Stimulated activated CD8-positive, alpha-beta memory T cell treated with anti-CD3 and anti-CD28 coated beads, Interleukin-12 subunit alpha, Interleukin-12 subunit beta, amount 100 ng/mL, for 4 hours (primary cell): ENCODE measurements at places on chromosomes 1 and 21.

- no peak for DNase-seq
Measured at GRCh38 chr1:20099533-20099932, 19.8 kb downstream of the PLA2G2D start.

DNA sequence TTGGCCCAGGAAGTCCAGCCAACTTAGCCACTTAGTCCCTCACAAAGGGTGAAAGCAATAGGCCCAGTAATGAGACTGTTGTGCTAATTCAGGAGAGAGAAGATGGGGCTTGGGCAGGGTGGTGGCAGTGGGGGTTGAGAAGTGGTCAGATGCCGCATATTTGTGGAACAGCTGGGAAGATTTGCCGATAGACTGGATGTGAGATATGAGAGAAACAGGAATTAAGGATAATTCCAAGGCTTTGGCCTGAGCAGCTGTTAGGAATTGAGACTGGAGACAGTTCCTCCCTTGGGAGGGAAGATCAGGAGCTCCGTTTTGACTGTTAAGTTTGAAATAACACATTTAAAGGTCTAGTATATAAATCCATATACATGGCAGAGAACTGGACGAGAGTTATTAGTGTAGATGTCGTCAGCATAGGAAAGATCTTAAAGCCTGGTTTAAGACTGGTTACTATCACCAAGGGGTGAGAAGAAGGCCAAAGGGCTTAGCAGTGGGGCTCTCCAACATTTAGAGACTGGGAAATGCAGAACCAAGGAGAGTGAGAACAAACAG, 323.7 kb upstream of the FAM78B start:
- DNase-seq: no peak

DNA sequence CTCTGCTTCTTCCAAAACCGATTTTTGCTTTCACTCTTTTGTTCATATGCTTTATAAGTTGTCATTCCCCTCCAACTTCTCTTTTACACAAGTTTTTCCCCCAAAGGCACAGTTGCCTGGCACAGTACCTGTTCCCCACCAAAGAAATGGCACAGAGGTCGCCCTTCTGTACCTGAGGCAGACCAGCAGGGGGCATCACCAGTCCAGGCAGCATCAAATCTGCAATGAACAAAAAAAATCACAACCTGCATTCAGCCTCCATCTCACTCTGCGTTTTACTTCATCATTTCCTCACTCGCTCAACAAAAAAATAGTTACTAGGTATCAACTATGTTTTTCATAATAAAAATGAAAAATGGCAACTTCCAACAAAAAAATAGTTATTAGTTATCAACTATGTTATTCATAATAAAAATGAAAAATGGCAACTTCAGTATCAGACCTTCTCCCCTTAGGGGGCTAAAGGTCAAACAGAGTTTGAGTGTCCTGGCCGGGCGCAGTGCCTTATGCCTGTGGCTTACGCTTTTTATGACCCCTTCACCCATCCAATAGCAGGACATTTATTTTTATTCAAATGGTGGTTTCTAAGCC, 4.1 kb downstream of the EIF2D start:
- no peak for DNase-seq

DNA sequence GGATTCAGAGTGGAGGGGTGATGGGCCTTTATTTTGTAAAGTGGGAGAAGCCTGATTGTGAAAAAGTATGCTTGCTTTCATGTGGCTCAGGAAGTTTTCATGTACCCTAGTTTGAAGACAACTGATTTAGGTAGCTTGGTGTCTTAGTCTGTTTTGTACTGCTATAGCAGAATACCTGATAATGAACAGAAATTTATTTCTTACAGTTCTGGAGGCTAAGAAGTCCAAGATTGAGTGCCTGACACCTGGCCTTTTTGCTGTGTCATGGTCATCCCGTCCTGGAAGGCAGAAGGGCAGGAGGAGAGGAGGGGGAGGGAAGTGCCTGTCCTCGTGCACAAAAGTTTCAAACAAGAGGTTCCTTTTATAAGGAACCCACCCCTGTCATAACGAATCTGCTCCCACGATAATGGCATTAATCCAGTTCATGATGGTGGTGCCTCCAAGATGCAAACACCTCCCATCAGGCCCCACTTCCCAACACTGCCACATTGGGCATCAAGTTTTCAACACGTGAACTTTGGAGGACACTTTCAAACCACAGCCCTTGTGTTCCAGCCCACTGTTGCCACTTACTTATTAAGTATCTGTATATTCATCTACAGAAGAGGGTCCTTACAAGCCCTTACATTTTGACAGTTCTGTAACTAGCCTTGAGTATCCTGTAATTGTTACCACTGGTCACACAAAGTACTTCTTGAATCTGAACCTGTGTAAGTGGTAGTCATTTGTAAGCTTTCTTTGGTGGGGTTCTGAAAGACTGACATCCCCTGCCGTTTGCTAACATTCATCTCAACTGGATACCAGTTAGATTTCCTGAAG, 9.5 kb downstream of the UCK2 start:
- no peak for DNase-seq

DNA sequence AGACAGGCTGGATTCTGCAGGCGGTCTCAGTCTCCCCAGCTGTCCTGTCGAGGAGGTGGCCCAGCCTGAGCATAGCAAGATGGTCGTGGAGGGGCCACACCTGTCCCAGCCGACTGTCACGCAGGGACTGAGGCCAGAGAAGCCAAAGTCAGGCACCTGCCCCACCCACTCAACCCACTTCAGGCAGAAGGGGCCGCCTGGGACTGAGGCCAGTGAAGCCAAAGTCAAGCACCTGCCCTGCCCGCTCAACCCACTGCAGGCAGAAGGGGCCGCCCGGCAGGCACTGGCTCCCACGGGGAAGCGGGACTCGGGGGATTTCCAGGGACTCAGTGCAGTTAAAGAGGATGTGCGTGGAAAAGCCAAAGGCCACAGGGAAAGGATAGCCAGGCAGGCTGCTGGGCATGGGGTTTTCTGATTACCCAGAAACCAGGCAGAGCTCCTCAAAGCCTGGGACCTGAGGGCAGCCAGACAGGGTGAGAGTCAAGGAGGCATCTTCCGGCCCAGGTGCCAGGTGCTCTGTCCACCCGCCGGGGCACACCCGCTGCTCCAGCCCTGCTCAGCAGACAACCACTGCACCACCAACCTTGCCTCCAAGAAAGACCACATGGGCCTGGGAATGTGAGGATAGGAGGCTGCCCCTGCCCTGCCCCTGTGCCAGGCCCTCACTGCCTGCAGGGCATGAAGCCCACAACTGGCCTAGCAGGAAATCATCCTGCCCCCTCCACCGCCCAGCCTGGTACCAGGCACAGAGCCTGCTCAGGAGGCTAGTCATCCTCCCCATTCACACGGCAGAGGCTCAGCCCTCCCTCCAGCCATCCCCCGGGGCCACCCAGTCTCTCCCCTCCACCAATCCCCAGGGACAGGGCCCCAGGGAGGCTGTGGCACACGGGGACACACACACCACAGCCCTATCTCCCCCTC, 41.0 kb downstream of the MEGF6 start:
- no peak for DNase-seq

DNA sequence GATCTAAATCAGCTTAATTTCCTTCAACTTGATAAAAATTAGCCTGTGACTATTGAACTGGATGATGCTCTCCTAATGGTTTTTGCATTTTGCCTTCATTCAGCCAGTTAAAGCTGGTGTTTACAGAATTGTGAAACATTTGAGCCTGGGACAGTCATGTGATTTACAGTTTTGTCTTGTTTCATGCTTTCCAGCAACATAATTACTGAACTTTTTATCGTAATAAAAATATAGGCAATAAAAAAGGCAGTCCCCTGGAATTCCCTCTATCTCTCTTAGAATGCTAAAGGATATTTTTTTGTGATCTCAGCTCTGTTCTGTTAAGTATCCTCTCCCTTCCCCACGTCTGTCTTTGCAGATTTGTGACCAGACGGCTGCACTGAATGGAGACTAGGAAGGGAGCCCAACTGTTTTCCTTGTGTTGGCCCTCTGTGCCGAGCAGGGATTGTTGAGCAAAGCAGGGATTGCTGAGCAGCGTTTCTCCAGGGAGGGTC, 70.3 kb upstream of the RGL1 start:
- no peak for DNase-seq

- DNase-seq: no peak
Measured at GRCh38 chr1:175978476-175978875, 228.6 kb downstream of the COP1 start.

- DNase-seq: no peak
Measured at GRCh38 chr21:15272171-15272570, 207.4 kb upstream of the NRIP1 start.

GRCh38 chr1:85617633-85618100, 37.1 kb downstream of the CCN1 start:
- no peak for DNase-seq

DNA sequence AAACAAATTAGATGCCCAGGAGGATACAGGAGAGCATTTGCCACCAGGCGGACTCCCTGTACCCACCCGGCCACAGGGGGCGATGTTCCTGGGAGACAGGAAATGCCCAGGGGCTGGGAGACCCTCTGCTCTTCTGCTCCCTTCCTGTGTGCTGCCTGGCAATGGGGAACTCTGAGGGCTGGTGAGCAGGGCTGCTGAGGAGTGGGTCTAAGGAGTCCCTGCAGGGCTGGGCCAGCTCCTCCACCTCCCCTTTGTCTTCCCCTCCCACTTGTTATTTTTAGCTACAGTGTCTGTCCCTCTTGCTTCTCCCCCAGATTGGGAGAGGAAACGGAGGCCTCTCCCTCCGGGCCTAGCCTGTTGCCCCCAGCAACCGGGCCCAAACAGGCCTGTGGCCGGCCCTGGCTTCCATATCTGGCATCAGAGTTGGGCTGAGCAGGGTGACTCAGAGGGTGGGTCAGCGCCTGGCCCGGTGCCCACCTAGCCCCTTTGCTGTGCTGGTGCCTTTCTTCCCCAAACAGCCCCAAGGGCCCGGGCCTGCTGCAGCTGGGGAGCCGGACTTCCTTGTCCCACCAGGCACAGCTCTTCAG, 11.6 kb downstream of the LMNA start:
- DNase-seq: peak; percentile 46

- no peak for DNase-seq
Measured at GRCh38 chr1:153374071-153374470, 1.4 kb downstream of the S100A12 start.

- no peak for DNase-seq
Measured at GRCh38 chr1:90763930-90764329, 46.8 kb upstream of the BARHL2 start.

- DNase-seq: no peak
Measured at GRCh38 chr1:175183586-175183985, 9.0 kb downstream of the KIAA0040 start.

DNA sequence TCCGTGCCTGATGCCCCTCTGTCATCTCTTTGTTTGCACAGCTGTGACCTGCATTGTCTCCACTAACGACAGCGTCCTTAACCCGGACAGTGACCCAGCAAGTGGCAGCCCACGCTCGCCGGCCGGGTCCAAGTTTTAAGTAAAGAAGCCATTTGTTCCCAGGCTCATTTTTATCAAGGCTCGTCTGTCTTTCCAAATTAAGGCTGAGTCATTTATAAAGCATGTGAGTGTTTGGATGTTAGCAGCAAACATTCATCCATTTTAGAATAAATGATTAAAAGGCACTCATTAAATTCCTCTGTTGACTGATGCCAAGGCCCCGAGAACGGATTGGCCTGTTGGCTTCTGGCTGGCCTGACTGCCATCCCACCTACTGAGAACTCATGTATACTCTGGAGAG, 514.5 kb downstream of the NPHP4 start:
- no peak for DNase-seq

- no peak for DNase-seq
Measured at GRCh38 chr1:212487286-212487685, 54.6 kb downstream of the NENF start.

DNA sequence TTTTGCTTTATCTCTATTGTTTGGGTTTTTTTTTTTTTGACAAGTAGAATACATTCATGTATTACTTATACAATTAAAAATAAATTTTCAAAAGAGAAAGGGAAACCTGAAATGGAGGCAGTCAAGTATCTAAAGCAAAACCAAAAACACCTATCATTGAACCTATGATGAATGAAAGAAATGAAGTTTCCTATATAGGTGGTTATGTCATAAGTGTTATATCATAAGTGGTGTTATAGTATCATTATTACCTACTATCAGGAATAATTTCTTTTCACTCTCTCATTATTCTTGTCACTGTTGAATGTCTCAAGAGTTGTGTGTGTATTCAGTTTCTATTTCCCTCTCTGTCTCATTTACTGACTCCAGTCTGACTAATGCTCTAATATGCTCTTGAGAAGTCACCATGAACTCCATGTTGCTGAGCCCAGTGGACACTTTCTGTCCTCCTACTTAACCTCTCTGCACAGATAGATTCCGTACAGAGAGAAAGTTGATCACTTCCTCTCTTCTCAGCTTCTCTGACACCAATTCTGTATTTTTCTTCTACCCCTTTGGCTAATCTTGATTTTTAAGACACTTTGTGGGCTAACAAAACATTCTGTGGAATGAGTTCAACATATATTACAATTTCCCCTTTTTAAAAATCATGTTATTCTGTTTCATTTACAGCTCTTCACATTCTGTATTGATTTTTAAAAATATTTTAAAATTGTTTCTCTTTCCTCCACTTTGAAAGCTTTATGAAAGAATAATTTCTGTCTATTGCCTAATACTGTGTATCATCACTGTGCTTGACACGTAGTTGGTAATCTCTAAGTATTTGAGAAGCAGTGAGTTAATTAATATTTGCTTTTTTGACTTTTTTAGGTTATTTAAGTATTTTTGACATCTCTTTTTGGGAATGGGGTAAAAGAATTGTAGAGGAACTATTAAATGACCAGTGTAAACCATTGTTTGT, 50.1 kb downstream of the RASAL2 start:
- DNase-seq: no peak

DNA sequence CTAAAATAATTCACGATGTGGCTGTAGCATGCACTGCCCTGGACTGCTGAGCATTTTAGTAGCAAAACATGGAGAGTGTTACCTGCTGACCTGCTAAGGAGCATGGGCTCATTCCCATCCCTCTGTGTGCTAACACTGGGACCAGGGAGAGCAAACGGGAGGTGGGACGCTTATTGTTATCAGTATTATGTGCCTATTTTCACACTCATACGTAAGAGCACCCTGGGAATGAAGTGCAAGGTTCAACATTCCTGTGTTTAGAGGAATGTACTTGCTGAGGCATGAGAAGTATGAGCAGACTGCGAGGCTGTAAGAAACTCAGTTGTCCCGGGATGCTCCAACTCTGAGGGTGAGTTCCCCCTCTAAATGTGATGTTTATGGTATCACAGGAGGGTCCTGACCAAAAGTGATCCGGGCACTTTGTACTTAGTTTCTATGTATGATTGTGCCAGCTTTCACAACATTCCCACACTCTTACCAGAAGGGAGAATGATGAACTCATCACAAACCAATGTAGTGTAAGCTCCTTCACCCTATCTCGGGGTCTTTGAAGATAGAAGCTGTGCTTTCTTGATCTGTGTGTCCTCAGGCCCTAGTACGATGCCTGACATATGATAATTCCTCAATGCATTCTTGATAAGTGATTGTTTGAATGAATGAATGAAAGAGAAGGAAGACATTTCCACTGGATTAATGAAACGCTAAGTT, 164.8 kb downstream of the KCNJ6 start:
- DNase-seq: no peak

GRCh38 chr1:204791453-204792353, 79.0 kb upstream of the NFASC start:
- peak; percentile 51 for DNase-seq

DNA sequence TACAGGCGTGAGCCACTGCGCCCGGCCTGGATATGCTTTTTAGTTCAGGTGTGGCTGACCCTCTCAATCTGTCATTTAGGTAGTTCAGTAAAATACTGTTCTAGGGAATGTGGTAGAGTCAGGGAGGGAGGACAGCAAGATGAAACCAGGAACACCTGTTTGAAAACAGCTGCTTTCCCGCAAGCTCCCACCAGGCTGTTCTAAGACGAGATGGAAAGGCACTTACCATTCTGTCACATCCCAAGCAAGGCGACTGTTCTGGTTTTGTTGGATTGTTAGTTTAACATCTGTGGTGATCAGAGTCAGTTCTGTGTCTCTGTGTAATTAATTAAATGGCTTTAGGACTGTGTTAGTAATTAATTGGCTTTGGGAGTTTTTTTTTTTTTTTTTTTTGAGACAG, 2.9 kb downstream of the CHAF1B start:
- DNase-seq: no peak
